Fibroblast of skin of left biceps (primary cell): ENCODE measurements at places on chromosomes 3 and 15.

GRCh38 chr3:172148241-172148640 lies 108.9 kb downstream of the FNDC3B start:
- DNase-seq, result no peak

GRCh38 chr15:97759363-97759762 lies 201.1 kb upstream of the ARRDC4 start:
- DNase-seq, result peak; percentile 24

GRCh38 chr3:79086514-79086913 lies 681.3 kb downstream of the ROBO1 start:
- DNase-seq, result peak; percentile 20

DNA sequence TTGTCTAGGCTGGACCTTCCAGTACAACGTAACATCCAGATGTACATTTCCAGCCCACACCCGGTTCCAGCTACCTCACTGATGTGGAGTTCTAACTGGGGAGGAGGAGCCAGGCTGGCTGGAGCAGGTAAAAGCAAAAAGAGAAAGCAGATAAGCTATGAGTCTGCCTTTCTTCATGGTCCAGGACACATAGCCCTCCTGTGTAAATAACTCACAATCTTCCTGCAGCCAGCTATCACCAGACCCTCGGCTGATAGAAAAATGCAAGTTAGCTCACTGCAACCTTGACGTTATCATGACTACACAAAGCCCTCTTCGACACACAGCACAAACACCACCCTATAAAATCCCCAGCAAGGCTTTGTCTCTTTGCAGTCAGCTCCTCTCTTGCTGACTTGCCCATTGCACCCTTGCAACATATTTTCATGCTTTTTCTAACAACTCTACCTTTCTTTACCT lies 20.5 kb upstream of the ELP6 start:
- no peak for DNase-seq

DNA sequence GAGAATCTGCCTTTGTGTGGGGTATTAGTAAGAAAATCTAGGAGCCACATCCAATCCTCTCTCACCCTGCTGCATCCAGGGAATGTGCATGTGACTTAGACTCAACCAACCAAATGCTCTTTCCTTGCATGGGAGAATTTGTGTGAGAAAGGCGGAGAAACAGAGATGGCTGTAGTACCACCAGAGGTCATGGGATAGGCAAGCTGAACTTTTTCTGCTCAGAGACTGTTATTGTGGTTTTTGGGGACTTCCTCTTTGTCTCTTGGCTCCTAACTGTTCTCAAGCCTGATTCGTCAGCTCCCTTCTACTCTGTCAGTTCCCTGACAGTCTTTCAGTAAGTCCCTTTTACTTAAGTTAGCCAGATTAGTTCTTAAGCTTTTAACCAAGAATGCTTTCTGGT lies 2.6 kb upstream of the ZSCAN2 start:
- DNase-seq, result no peak

DNA sequence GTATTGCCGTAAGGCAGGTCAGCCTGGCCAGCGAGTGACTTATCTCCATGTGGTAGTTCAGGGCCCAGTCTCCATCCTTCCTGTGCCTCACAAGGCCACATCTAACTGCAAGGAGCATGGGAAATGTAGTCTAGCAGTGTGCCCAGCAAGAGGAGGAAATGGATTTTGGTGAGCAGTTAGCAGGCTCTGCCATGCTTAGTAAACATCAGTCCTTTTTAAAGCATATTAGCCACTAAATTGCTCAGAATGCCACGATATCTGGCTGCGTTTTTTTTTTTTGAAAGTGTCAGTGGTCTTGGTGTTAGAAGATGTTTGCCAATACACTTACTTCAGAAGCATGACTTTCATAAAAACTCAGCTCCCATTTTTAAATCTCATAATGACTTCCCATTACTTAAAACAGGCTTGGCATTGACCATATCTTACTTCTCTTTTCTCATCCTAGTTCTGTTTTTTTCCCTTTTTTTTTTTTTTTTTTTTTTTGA lies 470.2 kb upstream of the TPRG1 start:
- DNase-seq, result no peak

DNA sequence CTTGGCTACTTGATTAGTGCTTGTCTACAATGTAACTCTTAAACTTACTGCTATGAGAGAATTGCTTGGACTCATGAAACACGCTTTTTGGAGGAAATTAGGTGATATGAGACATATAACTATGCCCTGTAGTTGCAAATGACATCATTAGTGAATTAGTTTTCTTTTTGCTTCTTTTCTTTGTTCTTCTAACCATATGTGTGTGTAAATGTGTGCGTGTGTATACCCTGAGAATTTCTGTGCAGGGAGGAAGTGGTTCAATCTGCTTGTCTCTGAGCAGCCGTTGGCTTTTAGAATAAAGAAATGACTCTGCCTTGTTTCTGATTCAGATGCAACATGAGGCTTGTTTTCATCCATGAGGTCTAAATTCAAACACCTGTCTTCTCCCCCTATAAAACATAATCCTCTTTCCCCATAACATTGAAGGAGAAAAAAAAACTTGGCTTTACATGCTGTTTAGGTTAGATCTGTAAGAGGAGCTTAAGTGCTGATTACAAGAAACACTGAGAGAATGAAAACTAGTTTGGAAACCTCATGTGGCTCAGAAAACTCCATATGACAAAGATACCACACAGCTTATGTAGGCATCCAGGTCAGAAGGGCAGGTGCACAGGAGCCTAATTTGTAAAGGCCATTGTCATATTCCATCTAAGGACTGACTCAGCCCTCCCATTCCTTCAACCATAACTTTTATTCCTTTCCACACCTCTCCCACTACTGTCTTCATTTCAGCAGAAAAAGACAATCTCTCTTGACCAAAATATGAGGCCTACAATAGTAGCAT lies 30.5 kb upstream of the BLM start:
- DNase-seq, result no peak

DNA sequence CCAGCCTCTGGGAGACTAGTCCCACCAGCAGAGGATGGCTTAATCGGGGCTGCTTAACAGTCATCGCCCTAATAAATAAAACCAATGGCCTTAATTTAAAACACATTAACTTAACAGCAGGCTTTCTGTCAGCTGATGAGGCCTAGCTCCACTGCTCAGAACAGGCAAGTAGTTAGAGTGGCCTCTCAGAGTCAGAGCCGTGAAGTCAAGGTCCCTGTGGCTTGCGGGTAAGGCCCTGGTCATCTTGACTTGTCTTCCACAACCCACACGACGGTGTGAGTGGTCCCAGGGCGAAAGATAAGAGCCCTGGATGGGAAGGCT lies 11.8 kb downstream of the XXYLT1 start:
- peak; percentile 58 for DNase-seq

- DNase-seq, result no peak
Observed at GRCh38 chr15:75233504-75234190, 24.5 kb upstream of the GOLGA6C start.

DNA sequence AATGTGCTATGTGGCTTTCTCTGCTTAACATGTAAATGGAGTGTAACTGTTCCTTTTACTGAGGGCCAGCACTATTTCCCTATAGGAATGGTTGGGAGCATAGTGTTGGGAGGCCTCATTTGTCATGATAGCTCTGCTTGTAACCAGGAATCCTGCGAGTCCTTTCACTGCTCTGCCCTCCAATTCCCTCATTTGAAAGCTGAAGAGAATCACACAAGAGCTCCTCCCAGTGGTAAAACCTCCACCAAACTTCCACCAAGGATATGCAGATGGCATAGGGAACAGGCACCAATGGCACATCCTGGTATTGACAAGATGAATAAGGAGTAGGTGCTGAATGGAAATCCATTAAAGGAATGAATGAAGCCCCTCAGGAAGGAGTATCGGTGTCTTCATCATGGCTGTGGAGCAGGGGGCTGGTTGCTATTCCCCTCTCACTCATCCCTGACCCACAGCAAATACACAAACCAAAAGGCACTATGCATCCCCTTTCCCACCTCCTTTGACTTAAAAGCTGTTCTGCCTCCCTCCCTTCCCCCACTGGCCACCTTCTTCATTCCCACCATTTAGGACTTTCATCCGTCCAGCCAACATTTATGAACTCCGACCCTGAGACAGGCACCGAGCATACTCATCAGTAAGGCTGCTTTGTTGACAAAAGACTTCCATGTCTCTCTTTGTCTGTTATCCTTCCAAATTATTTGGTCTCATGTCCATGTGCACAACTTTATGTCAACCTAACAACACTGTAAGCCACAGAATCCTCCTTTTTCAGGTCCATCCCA lies 560.8 kb downstream of the FOXP1 start:
- no peak for DNase-seq

DNA sequence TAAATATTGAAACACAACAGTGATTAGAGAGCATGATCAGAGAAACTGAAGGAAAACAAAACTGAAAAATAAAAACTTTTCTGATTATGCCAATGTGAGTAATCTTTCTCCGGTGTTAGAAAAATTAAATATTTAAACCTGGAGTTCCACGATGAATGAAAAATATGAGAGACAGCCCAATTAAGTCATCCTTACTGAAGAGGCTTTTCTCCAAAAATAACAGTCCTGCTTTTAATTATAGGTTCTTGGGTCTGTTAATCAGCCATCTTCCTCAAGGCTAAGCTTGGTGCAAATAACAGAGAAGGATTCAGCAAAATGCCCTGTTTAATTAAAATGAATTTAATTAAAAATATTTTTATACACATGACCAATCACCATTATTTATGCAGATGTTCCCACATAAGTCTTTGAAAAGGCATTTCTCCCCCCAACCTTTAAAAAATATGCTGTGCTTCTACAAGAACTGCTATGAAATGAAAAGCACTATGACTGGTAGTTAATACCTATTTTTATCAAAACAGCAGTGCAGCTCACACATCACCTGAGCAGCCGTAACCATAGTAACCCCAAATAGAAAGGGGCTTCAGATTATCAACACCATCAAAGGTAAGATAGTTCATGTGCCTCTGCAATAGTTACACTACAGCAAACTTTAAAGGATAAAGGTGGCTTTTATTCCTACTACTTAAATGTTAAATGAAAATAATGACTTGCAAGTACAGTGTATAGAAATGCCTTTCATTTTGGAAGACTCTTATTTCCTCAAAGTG lies 175.7 kb downstream of the SLC9A9 start:
- no peak for DNase-seq

- no peak for DNase-seq
Observed at GRCh38 chr15:63876085-63876662, 42.4 kb upstream of the HERC1 start.

GRCh38 chr3:149163066-149163465 lies 33.6 kb downstream of the HPS3 start:
- DNase-seq, result no peak

DNA sequence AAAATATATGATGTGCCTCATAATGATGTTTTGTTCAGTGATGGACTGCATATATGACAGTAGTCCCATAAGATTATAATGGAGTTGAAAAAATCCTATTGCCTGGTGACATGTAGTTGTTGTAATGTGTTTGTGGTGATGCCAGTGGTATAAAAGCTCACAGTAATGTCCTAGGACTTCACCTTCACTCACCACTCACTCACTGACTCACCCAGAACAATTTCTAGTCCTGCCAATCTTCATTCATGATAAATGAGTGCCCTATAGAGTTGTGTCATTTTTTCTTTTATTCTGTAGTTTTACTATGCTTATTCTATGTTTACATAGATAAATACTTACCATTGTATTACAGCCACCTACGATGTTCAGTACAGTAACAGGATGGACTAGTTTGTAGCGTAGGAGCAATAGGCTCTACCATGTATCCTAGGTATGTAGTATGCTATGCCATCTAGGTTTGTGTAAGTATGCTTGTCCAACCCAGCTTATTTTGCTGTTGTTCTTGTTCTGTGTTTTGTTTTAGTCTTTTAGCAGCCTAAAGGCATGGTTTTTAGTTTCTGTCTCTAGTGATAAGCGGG lies 88.5 kb upstream of the LRRFIP2 start:
- DNase-seq, result no peak

- no peak for DNase-seq
Observed at GRCh38 chr15:76162784-76163456, 103.1 kb downstream of the TMEM266 start.

- no peak for DNase-seq
Observed at GRCh38 chr3:8854656-8855055, 85.2 kb upstream of the OXTR start.

GRCh38 chr3:44226573-44226972 lies 15.1 kb upstream of the TOPAZ1 start:
- no peak for DNase-seq

GRCh38 chr3:71395927-71396695 lies 187.4 kb downstream of the FOXP1 start:
- no peak for DNase-seq

DNA sequence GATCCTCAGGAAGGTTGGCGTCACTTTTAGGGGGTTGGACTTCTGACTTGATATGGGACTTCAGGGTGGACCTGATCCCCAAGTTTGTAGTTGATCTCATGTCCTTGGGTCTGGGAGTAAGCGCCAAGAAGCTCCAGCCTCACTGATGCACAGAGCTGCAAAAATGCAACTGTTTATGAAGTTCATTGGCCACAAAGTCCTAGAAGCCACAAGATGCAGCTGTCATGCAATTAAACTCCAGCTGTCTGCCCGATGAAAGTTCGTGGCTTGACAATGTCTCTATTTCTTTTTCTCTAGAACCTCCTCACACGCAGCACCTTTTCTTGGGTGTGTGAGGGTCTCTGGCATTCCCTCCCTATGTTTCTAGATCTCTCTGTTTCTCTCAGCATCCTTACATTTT lies 9.2 kb upstream of the ACAN start:
- no peak for DNase-seq

- DNase-seq, result no peak
Observed at GRCh38 chr3:120652281-120652680, 29.8 kb downstream of the HGD start.

DNA sequence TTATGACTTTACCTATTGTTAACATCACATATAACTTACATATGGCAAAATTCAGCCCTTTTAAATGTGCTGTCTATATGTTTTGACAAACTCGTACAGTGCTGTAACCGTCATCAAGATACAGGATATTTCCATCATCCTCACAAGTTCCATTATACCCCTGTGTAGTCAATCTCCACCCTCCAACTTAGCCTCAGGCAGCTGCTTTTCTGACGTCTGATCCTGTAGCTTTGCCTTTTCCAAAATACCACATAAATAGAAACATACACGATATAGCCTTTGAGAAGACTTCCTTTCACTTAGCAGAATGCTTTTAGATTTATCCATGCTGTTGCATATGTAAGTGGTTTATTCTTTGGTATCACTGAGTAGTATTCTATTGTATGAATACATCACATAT lies 47.1 kb downstream of the SLC12A1 start:
- no peak for DNase-seq

- DNase-seq, result no peak
Observed at GRCh38 chr3:59467476-59467875, 417.7 kb upstream of the CFAP20DC start.
